ENCODE measurements at places on chromosomes 12 and 14.

DNA sequence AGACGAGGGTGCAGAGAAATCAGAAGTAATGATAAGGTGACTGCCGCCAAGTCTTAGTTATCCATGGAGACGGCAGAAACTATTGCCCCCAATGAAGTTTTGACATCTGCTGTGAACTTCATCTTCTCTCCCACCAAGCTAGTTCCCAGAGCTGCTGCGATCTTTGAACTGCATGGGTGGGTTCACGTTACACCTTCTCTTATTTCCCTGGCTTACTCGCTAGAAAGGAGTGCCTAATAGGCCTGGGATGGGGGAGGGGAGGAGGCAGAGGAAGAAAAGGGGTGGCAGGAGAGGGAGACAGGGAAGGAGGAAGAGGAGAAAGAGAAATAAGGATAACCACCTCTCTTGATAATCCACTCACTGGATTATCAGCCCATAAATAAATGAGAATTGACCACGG lies 157.1 kb downstream of the NTF3 start:
- no peak for DNase-seq

DNA sequence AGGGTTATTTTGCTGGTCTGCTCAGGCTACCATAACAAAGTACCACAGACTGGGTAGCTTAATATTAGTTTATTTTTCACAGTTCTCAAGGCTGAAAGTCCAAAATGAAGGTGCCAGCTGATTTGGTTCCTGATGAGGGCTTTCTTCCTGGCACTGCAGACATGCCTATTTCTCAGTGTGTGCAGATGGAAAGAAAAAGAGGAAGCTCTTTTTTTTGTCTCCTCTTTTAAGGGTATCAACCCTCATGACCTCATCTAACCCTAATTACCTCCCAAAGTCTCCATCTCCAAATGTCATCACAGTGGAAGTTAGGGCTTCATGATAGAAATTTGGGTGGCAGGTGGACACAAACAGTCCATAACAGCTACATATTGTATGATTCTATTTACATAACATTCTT lies 25.0 kb upstream of the POLR3B start:
- DNase-seq = no peak

DNA sequence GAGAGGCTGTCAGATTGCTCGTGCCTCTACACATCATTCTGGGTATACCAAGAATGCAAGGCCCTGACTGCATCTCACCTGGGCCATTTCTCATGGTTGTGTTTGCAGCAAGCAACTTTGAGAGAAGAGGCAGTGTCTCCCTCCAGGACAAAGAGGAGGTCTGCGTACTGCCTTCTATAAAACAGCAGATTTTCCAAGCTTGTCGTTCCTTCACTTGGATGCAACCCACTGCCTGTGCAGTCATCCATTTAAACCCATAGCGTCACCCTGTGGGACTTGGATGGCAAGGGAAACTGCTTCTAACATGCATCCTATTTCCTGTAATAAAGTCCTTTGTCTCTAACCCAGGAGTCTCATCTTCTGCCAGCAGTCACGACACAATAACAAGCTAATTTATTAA lies 1.3 kb downstream of the POMT2 start:
- DNase-seq = no peak

DNA sequence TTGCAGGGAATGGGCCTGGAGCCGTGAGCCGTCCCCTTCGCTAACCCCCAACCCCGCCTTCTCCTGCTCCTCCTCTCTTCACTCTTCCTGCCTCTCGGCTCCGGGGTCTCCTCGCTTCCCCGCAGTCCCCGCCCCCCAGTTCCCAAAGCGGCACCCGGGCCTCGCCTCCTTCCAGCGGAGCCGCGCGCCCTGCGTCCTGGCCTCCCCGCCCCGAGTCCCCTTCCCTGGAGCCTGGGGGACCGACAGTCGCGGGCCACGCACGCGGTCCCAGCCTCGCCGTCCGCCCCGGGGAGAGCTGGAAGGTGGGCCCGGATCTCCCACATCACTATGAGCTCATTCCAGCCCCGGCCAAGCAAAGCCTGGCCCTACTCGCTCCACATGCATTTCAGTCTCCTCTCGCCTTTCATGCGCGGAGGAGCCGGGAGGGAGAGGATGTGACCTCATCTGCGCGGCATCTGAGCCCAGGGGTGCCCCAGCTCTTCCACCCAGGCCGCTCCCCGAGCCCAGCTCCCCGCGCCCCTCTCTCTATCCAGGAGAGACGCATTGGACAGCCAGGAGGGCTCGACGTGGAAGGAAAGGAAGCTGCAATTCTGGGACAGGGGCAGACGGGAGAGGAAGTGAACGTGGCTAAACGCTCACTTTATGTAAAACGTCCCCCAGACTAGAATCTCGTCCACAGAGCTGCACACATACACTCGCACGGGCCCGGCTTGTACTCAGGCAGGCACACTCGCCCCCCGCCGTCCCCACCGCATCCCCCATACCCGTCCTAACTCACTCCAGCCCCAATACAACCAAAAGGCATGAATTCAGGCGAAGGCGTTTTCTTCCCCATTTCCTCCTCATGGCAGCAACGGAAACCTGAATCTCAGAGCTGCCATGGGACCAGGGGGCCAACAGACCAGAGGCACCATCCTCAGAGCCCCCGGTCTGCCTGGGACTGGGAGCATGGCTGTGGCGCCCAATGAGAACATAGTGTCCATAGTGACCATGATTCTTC lies 108.7 kb upstream of the CCND2 start:
- peak; percentile 25 for DNase-seq

GRCh38 chr14:23153851-23154796 lies 29.3 kb downstream of the SLC7A8 start:
- DNase-seq = no peak

DNA sequence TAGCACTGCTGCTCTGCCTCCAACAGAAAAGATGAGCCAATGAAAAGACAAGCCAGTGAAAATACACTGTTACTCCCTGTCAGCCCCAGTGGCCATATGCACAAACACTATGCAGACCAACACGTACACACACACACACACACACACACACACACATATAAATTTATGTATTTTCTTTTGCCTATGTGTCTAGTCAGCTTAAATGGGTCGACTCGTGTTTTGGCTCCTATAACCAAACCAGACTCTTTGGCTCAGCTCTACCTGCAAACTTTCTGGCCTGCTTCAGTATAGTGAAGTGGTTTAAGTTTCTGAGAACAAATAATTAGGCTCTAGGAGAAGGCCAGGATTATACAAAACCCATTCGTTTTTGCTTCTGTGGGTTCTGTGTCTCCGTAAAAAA lies 30.3 kb upstream of the PMCH start:
- DNase-seq = no peak

DNA sequence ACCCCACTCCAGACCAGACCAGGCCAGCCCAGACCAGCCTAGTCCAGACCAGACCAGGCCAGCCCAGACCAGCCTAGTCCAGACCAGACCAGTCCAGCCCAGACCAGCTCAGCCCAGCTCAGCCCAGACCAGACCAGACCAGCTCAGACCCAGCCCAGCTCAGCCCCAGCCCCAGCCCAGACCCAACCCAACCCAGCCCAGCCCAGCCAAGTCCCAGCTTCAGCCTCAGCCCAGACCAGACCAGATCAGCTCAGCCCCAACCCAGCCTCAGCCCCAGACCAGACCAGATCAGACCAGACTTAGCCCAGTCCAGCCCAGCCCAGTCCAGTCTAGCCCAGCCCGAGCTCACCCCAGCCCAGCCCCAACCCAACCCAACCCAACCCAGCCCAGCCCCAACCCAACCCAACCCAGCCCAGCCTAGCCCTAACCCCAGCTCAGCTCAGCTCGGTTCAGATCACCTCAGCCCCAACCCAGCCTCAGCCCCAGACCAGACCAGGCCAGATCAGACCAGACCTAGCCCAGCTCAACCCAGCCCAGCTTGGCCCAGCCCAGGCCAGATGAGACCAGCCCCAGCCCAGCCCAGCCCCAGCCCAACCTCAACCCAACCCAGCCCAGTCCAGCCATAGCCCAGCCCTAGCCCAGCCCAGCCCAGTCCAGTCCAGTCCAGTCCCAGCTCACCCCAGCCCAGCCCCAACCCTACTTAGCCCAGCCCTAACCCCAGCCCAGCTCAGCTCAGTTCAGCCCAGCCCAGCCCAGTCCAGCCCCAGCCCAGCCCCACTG lies 204.7 kb downstream of the BCL11B start:
- DNase-seq = no peak

DNA sequence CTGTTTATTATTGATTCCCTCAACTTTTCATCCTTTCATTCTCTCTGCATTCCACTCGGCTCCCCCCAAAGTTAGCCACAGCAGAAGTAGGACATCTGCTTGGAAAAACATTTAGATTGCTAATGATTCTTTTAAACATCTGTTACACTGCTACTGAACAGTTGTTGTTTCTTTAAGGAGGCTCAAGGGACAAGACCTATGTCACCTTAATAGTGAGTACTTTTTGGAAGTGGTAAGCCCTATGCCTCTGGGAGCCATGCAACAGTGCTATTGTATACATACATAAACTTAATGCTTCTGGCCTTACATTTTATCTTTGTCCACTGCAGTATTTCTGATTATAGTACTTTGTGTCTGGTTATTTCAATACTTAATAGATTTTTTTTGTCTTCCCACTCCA lies 628.2 kb upstream of the FOXG1 start:
- DNase-seq = no peak

GRCh38 chr12:51082561-51083125 lies 753 bp downstream of the CSRNP2 start:
- no peak for DNase-seq

DNA sequence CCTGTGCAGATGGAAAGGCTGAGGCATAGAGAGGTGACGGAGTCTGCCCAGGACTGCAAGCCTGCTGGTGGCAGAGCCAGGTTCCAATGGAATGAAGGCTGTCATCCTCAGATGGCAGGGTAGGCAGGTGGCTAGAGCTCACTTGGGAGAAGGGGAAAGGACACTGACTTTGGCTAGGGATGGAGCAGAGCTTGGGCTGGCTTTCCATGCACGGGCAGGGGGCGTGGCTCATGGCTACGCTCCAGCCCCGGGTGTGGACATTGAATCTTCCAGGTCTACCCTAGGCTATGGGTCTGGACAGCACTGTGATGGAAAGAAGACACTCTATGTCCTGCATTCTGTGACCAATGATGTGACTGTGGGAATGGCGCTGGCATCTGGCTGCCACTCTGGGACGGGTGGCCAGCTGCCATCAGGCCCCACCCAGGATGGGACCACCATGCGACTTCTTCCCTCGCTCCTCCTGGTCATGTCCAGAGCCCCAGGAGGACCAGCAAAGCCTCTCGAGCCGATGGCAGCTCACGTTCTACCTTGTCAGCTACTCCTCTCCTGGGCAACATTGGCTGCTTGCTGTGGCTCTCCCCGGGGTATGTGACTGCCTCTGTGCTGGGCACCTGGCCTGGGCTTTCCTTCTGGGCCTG lies 398.7 kb downstream of the TMEM121 start:
- no peak for DNase-seq
